ENCODE measurements at places on chromosomes 1 and 21. TPM values are rescaled to one million over a fixed set of nuclear protein-coding genes. Genes with fewer than 3 reads are reported as not detected.

DNA sequence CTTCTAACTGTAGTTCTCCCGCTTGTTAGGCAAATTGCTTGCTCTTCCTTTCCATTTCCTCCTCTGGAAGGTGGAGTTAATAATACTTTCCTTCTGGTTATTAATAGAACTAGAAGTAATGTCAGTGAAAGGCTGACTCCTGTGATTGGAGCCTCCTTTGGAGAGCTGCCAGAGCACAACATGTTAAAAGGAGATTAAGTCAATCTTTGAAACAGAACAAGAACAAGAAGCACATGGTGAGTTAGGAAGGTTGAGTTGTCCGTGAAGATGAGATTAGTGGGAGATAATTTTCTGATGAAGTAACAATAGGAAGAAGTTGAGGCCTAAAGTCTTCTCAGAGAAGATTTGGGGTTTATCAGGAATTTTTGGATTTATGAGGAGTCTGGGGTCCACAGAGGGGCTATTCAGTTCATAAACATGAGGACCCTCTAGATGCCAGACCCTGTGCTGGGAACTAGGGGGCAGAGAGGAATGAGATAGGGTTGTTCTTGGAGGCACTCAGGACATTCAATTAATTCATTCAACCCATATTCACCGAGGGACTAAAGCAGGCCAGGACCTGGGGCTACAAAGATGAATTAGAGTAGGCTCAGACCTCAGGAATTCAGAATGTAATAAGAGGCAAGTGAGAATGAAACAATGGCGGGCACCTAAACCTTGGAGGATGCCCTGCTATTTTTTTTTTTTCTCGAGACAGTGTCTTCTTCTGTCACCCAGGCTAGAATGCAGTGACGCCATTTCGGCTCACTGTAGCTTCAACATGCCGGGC is 40.7 kb upstream of the DHCR24 start:
- DNase-seq = no peak

DNA sequence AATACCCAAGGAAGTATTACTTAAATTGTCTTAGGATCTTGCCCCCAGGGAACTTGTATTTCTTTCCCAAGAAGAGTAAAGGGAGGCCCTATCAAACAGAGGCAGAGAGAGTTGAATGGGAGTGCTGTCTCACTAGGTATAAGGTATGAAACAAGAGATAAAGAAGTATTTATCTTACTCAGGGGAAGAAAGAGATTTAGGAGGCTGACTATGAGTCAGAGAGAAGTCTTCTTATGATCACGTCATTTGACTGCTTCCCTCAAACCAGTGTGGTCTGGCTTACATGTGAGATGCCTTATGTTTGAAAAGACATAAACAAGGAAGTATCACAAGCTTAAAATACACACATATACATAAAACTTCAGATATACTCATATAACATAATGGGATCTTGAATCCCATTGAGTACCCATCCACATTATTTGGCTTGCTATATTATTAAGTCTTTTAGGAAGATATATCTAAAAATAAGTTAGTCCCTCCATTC is 29.6 kb downstream of the DUSP10 start:
- DNase-seq = no peak

DNA sequence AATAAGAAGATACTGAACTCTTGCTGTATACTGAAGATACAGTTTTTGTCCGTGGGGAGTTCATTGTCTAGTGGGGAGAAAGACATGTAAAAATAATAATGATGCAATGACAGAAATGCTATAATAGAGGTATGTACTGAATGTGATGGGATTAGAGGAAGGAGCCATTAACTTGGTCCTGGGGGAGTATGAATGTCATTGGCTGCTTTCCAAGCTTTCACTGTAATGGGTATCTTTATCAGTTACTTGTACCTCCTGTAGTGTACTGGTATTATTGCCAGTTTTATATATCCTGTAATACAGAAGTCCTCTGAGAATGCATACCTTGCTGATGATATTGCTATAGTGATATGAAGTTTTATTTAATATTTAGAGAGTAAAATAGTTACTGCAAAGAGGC is 7.4 kb downstream of the BTBD8 start:
- no peak for DNase-seq

- no peak for DNase-seq
Observed at GRCh38 chr1:205075642-205076155, 8.6 kb downstream of the TMEM81 start.

DNA sequence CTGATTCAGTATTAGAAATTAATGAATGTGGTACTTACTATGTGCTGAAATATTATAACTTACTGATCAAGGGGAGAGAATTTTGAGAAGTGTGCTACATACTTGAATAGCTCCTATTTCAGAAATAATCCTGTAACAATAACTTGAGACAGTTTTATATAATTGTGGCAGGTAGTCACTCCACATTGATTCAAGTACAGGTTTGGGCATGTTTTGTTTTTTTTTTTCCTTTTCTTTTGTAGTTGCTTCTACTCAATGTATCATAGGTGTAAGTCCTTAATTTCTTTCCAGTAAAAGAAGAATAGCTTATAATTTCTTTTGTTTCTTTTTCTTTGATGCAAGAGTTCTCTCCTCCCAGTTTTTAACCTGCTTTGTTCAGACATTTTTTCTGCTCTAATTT is 86.1 kb upstream of the ADGRL2 start:
- no peak for DNase-seq

- no peak for DNase-seq
Observed at GRCh38 chr1:172144445-172145061, 275.9 kb upstream of the C1orf105 start.

- DNase-seq = no peak
Observed at GRCh38 chr1:61230523-61230922, 148.2 kb downstream of the NFIA start.

DNA sequence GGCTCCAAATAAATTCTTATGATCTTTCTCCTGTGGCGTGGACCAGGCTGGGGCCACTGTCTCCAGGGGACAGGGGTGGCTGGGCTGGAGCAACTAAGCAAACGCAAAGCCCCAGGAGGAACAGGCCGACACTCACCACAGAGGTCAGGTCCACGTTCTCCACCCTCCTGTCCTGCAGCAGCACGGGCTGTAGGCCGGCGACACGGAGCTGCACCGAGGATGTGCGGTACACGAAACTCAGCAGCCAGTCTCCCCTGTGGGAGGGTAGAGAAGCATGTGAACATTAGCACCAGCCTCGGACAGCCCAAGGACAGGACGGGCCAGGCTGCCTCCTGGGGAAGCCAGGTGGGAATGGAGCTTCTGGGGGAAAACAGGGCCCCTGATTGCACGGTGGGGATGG is 29.6 kb downstream of the HTR6 start:
- no peak for DNase-seq

- DNase-seq = no peak
Observed at GRCh38 chr1:84871181-84871580, 21.8 kb downstream of the LPAR3 start.

GRCh38 chr21:21111309-21111920 is 113.2 kb downstream of the NCAM2 start:
- DNase-seq = no peak

DNA sequence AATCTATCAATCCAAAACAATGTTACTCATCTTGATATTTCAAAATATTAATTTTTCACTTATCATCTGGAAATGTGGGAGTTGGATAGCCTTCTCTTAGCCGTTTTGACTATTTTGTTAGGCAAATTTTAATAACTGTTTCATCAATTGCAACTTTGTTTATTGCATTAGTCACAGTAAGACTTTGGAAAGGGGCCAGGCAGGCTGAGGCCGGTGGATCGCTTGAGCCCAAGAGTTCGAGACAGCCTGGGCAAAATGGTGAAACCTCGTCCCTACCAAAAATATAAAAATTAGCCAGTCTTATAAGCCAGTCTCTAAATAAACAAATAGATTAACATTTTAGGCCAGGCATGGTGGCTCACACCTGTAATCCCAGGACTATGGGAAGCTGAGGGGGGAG is 113.0 kb upstream of the NR5A2 start:
- DNase-seq = no peak

GRCh38 chr1:94325377-94326302 is 88.3 kb upstream of the ARHGAP29 start:
- DNase-seq = no peak

GRCh38 chr1:199725002-199725565 is 302.4 kb upstream of the NR5A2 start:
- DNase-seq = peak; percentile 26

- no peak for DNase-seq
Observed at GRCh38 chr1:117318426-117318825, 48.8 kb upstream of the MAN1A2 start.

DNA sequence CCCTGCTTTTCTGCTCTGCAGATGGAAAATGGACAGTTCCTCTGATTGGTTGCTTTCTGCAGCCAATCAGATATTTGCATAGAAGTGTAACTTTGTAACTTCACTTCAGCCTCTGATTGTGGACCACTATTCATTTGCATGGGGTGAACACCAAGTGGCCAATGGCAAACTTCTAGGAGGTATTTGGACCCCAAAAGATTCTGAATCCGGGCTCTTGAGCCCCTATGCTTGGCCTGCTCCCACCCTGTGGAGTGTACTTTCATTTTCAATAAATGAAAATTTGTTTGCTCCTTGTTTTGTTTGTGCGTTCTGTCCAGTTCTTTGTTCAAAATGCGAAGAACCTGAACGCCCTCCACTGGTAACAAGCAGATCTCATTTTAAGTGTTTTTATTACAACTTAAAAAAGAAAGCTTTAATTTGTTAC is 6.4 kb upstream of the GSTM4 start:
- no peak for DNase-seq

DNA sequence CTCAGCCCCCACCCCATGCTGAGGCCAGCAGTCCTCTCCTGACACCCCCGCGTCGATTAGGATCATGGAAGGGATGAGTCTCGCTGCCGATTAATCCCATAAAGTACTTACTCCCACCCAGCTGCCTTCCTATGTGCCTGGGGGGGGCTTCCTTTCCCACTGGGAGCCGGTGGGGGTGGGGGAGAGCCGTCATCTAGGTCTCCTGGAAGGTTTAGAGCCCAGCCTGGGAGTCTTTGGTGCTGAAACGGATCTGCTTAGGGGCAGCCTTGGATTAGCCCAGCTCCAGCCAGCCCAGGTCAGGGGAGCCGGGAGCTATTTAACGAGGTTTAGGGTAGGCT is 9.8 kb downstream of the SAMD11 start:
- no peak for DNase-seq

DNA sequence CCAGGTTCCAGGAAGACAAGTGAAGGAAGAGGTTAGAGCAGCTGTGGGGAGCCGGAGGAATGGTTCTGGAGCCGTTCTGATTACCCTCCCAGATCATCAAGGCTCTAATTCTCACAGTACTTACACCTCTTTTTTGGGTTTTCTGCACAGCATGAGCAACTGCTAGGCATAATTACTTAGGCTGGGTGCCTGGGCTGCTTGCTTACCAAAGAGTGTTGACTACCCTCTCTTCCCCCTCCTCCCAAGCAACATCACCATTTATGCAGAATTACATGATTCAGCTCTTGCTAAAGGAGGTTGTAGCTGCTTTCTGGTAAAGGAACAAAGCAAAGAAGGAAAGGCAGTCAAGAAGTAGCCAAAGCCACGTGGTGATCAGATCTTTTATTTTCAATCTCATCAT is 397.2 kb downstream of the KCNH1 start:
- DNase-seq = no peak

- DNase-seq = no peak
Observed at GRCh38 chr1:8350914-8351684, 33.2 kb downstream of the SLC45A1 start.

DNA sequence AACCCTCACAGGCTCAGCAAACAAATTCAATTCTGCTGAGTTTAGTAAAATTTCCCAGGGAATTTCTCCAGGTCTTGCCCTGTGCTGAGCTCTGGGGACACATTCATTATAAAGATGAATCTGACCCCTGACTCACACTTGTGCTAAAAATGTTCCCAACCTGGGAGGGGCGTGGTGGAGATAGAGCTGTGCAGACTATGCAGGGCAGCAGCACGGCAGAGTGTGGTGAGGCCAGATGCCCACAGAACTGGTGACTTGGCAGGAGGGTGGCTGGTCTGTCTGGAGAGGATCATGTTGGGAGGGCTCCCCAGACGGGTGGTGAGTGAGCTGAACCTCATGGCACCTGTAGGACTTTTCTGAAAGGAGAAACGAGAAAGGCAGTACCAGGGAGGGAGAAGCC is 31.6 kb downstream of the FAAH start:
- DNase-seq = no peak

- no peak for DNase-seq
Observed at GRCh38 chr1:85245891-85246290, 13.6 kb downstream of the C1orf52 start.

- no peak for DNase-seq
Observed at GRCh38 chr1:230682274-230682673, 31.6 kb downstream of the AGT start.

DNA sequence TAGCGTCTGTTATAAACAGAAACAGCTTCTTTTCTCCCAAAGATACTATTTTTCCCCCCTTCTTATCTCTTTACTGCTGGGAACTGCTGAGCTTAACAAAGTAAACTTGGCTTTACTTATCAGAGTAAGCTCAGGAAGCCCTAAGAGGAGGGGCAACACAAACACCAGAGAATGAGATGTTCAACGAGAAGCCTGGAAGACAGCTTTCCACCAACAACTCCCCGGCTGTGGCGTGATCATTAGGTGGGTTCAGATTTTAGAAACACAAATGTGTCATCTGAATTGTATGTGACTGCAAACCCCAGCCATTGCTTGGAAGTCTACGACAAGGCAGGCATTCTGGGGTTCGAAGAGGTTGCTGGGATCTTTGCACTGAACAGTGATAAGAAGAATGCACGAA is 181.2 kb upstream of the ESRRG start:
- no peak for DNase-seq

DNA sequence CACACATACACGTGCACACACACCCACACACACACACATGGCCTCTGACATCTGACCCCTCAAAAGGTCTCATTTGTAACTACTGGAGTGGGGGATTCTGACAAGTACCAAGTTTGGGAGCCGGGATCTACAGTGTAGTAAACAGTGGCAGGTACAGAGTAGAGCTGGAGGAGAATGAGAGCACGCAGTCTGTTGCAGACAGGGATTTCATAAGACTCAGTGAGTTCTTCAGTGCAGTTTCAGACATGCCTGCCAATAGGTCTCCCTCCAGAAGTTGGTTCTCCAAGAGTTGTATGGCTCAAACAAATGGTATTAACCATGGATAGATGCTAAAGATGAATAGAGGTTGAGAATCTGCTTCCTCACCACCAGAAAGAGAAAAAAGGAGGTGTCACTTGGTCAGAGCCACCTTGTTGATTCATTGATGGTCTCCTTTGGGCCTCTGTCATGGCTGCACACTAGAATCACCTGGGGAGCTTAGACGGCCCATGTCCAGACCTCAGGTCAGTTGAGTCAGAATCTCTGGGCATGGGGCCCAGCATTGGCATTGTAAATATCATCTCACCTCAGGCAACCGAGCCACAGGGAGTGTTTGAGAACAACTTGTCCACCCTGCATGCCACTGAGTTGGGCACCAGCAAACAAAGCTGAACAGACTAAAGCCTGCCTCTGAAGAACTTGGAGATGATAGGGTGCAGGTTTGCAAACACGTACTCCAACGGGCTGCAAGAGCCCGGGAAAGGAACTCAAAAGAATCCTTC is 122.1 kb downstream of the EDEM3 start:
- no peak for DNase-seq

TMEM234 gene
- 8.6 TPM for polyA plus RNA-seq

IFI44 gene
- polyA plus RNA-seq = 37.7 TPM

SV2A gene
- polyA plus RNA-seq = 5.6 TPM

SLC6A9 gene
- 1.0 TPM for polyA plus RNA-seq

MAN1C1 gene
- 0.15 TPM for polyA plus RNA-seq

MCOLN3 gene
- 3.9 TPM for polyA plus RNA-seq

EPHA10 gene
- not detected for polyA plus RNA-seq

SPRR2E gene
- polyA plus RNA-seq = not detected

LCE1C gene
- polyA plus RNA-seq = 3.0 TPM

NR5A2 gene
- not detected for polyA plus RNA-seq

LENEP gene
- polyA plus RNA-seq = not detected

SLC25A34 gene
- polyA plus RNA-seq = 0.05 TPM

WLS gene
- polyA plus RNA-seq = not detected

PLD5 gene
- polyA plus RNA-seq = not detected

SPRR5 gene
- not detected for polyA plus RNA-seq

CFAP57 gene
- 1.9 TPM for polyA plus RNA-seq

Measured in GM12878 (cell line).